ENCODE measurements at places on chromosomes 7 and 10.

DNA sequence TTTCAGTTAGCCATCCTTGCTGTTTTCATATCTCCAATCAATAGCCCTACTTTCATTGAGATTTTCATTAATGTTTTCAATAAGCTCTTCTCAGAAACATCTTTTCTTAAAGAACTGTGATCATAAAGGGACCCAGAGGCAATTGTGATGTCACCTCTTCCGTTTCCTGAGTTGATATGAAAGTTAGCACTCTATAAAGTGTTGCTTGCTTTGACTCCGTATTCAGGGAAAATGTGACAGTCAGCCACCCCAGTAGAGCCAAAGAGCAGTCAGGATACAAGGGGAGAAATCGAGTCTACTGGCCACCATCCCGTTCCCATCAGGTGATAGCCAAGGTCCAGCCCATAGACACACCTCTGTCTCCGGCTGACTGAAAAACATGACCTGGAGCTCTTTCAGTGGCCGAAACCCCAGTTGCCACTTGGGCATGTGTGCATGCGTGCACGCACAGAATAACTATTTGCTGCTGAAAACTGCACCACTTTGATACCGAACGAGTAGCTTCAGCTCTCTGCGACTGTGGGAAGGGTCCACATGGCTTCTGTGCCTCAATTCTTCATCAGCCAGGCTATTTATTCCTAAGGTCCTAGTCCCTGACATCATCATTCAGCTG, 291.4 kb downstream of the USP6NL start:
- DNase-seq = no peak

- DNase-seq = no peak
Observed at GRCh38 chr10:73914036-73914435, 3.1 kb downstream of the PLAU start.

- DNase-seq = no peak
Observed at GRCh38 chr7:139902436-139903102, 73.5 kb downstream of the TBXAS1 start.

DNA sequence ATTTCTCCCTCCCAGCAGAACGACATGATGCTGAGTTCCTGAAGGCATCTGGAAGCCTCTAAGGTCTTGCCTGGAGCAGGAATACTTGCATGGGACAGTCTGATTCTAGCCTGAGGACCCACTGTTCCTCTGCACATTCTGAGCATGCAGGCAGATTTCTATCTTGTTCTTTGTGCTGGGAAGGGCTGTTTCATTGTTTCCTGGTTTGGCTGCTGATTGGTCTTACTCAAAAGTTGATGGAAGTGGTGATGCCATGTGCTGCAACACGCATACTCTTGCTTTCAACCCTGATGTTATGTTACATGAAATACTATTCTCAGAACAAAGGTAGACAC, 307.0 kb downstream of the GATA3 start:
- no peak for DNase-seq

GRCh38 chr10:49311555-49312236, 12.7 kb downstream of the C10orf71 start:
- DNase-seq = no peak

DNA sequence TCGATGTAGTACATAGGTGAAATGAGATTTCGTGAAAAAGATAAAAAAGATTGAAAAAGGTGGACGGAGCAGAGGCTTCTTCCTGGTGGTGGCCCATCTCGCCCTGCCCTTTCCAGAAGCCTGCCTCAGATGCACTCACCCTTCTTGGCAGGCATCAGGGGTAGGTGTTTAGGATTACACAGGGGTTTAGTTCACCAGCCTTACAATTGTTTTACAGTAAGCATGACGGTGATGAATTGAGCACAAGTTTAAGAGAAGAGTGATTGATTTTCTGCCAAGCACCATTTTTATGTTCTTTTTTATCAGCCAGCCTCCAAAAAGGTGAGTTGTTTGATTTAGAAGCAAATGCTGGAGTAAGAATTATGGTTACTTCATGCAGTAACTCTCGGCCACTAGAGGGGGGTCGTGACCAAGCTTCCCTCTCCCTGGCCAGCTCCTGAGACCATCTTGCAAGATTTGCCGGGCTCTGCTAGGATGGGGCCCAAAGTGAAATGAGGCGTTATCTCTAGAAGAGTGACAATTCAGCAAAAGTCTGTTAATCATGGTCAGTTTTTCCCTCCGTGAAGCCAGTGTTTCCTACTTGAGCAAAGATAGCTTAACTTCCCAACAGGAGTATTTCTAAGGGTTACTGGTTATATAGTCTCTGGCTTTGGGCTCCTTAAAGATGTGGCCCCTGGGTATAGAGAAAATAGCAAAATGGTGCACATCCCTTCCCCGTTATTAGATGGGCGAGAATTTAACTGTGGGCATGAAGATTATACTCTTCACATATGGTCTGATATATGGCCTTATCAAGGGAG, 228.8 kb downstream of the BMPER start:
- peak; percentile 70 for DNase-seq

- DNase-seq = no peak
Observed at GRCh38 chr10:63920926-63921325, 399.7 kb downstream of the REEP3 start.

- no peak for DNase-seq
Observed at GRCh38 chr10:14742382-14742781, 32.3 kb downstream of the FAM107B start.

- DNase-seq = no peak
Observed at GRCh38 chr10:35778306-35778705, 136.2 kb upstream of the FZD8 start.

Data from ACHN (cell line).